A549 treated with GW870086 at 1 μM for 4 hours (cell line): ENCODE measurements at places on chromosomes 4 and X. TPM values are rescaled to one million over a fixed set of nuclear protein-coding genes. Genes with fewer than 3 reads are reported as not detected.

Gene ASB5
- 0.08 to 0.18 TPM in 2 of 5 replicates, not detected in the others for total RNA-seq

Gene MAGEB2
- not detected in 5 replicates for total RNA-seq

Gene GAB1
- 2.0 to 2.9 TPM (median 2.3 TPM) in 5 replicates for total RNA-seq

Gene NOX1
- 0.07 to 0.17 TPM in 2 of 5 replicates, not detected in the others for total RNA-seq

Gene CENPVL2
- not detected in 5 replicates for total RNA-seq
